ENCODE measurements at places on chromosomes 3 and 15. TPM values are rescaled to one million over a fixed set of nuclear protein-coding genes. Genes with fewer than 3 reads are reported as not detected.

GRCh38 chr3:22106213-22106896 lies 355.3 kb upstream of the ZNF385D start:
- no peak for DNase-seq

DNA sequence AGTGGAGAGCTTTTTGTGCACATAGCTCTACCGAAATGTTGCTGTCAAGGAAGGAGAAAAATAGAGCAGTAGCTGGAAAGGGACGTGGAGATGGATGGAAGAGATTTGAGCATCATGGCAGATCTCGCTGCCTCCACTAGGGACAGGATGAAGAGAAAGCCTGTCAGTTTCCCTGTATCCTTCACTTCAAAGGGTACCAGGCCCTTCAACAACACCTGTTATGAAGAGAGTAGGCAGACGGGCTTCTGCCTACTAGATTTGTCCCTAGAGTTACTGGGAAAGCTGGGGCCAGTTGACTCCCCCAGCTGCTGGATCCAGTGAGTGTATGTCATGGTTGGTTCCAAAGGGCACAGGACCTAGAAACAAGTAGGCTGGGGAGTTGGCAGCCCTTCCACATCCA lies 150.8 kb downstream of the TLE3 start:
- no peak for DNase-seq

DNA sequence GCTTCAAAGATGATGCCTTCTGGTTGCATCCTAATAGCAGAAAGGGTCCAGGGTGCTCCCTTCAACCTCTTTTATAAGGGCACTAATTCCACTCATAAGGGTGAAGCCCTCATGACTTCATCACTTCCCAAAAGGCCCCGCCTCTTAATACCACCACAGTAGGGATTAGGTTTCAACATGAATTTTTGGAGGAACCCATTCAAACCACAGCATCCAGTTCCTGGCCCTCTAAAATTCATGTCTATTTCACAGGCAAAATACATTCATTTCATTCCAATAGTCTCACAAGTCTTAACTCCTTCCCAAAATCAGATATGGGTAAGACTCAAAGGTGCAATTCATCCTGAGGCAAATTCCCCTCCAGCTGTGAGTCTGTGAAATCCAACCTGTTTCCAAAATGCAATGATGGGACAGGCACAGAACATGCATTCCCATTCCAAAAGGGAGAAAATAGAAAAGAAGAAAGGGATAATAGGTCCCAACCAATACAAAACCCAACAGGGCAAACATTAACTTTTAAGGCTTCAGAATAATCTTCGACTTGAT lies 124.0 kb downstream of the ATP1B3 start:
- DNase-seq: no peak

DNA sequence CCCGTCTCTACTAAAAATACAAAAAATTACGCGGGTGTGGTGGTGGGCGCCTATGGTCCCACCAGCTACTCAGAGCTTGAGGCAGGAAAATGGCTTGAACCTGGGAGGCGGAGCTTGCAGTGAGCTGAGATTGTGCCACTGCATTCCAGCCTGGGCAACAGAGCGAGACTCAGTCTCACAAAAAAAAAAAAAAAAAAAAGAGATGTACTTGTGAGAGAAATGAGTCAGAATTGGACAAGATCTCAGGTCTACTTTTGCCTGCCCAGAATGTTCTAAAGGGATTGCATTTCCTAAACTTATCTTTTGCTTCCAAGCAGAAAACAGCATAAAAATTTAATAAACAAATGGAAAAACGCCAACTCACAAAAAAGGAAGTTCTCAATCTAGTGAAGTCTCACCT lies 167.5 kb downstream of the NR2F2 start:
- no peak for DNase-seq

DNA sequence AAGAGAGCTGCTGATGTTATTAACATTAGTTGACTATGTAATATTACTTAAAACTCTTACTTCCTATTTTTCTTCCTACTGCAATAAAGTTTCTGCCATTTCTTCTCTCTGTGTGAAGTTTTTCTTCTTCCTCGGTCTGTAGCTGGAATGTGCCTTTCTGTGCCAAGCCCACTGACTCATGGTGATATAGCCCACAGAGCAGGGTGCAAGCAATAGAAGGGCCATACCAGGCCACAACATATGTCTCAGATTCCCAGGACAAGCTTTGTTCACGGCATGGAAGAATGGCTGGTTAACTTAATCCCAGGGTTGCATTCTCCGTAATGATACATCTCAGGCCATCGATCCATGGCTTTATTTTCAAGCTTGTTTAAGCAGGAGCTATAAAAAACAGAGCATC lies 815.3 kb downstream of the TUSC7 start:
- DNase-seq: no peak

- no peak for DNase-seq
These were observed 76.0 kb downstream of the SUCLG2 start for GRCh38 chr3:67578416-67578815.

Gene CRABP1
- polyA plus RNA-seq: 0.47 TPM

GRCh38 chr3:114456742-114457141 lies 162.9 kb downstream of the TIGIT start:
- DNase-seq: no peak

Gene CHST13
- 0.37 TPM for polyA plus RNA-seq

- no peak for DNase-seq
These were observed 17.7 kb upstream of the FEM1B start for GRCh38 chr15:68259883-68260282.

DNA sequence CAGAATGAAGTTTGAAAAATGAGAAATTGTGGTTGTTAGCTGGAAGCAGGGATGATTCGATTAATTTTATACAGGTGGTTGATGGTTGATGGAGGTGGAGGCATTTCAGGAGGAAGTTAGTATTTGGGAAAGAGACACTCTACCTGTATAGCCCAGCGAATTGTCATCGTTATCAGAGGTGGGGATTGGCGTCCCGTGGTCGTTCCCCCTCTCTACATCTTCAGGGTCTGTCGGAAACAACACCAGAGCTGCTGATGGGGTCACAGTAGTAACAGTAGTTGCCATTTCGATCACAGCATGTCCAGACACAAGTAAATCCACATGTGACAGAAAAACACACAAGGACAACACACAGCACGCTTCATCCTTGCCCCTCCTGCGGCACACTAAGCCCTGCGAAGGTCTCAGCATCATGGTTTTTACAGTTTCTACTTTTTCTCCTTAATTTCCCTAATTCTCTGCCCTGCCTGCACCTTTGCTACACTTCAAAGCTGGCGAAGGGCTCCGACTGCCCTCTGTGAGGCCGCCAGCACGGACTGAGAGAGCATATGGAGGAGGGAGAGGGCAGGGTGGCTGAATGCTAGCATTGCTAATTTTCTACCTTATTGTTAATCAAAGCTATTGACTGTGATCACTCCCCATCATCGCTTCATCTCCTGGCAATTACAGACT lies 642.3 kb downstream of the ROBO1 start:
- DNase-seq: no peak

DNA sequence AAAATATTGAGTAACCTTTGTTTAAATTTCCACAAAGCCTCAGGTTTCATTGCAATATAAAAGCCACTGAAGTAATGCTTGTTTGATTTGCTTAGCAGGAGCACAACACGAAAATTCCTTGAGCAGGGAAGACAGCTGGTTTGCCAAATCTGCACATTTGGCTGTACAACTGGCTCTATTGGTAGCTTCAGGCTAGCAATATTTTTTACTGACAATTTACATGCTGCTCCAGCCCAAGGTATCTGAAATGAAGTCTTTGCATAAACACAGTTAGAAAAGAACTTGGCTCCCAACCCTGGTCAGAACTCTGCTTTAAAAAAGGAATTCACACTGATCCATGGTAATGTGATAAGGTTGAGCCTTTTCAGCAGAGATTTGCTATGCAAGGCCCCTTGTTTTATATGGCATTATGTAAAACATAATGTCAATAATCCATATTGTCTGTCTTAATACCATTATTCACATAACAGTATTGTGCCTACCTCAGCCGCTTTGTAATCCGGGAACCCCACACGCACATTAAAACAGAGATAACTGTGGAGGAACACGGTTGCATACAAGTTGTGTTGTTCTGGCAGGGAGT lies 55.7 kb upstream of the CHL1 start:
- no peak for DNase-seq

DNA sequence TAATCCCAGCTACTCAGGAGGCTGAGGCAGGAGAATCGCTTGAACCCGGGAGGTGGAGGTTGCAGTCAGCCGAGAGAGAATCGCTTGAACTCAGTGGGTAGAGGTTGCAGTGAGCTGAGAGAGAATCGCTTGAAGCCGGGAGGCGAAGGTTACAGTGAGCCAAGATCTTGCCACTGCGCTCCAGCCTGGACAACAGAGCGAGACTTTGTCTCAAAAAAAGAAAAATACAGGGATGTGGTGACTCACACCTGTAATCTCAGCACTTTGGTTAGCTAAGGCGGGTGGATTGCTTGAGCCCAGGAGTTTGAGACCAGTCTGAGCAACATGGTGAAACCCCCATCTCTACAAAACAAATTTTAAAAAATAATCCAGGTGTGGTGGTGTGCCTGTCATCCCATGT lies 26.8 kb downstream of the UBE2E1 start:
- DNase-seq: no peak

DNA sequence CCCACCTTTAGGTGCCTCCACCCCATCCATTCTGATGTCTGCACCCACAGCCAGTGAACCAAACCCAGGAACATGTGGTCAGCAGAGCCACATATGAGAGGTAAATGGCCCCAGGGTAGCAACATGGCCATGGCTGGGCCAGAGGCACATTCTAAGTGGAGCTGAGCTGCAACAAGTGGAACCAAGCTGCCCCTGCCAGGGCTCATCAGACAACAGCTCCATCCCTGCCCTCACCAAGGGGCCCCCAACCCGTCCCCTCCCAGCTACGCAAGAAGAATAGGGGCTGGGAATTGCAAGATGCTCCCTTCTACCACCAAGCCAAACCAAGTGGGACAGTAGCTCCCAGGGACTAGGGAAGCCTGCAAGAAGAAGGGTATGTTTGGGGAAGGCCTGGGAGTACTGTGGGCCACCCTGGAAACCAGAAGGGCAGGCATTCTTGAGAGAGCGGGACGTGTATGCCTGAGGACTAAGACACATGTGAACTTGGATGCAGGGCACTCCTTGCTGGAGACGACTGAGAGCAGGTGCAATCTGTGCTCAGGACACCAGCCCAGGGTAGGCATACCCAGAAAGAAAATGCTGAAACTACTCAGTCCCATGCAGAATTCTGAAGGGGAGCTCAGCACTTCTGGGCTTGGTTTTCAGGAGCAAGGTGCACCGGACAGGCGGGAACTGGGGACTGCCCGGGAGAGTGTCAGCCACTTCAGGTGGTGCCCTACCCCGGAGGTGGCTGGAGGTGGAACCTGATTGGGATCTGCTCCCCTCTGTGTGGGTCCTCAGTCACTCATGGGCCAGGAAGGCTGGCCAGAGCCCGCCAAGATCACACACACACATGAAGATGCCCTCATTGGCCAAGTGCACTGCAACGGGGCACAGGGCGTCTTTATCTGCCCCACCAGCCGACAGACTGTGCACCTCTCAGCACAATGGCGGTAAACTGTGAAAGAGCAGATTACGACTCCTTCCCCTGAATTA lies 9.5 kb downstream of the MYL3 start:
- no peak for DNase-seq

GRCh38 chr3:32499585-32499984 lies 3.1 kb downstream of the CMTM6 start:
- DNase-seq: no peak

Gene P2RY14
- 5.4 TPM for polyA plus RNA-seq

GRCh38 chr3:134923286-134923685 lies 128.2 kb downstream of the EPHB1 start:
- no peak for DNase-seq

DNA sequence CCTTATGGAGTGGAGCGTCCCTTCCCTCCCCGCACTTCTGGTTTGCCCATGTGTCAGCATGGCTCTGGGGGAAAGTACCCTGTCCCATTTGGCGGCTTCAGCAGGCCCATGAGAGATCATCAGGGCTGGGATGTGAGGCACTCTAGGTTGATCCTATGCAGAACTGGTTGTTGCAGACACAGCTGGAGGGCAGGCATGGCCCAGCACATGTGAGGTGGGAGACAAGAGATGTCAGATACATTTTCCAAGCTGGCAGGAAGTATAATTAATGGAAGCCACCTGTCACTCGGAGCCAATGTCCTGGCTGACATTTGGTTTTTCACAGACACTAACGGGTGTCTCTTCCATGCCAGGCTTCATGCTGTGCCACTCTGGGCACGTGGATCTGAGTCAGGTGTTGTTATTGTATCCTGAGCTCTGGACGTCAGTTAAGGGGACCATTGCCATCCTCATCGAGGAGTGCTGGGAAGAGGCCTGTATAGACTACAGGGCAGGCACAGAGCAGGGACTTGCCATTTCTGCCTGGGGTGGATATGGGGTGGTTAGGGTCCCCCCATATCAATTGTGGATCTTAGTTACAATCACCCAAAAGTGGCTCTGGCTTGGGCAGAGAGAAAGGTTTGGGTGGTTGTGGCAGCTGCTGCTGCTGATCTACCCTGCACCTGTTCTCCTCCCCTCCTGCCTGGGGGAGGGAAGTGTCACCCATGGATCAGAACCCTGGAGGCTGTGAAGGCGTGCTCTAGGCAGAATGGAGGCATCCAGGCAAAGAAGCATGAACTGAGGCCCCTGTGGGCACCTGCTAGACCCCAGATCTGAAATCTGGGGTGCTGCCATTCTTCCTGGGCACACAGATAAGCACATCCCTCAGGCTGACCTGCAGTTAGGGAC lies 140.7 kb downstream of the FBLN2 start:
- no peak for DNase-seq

DNA sequence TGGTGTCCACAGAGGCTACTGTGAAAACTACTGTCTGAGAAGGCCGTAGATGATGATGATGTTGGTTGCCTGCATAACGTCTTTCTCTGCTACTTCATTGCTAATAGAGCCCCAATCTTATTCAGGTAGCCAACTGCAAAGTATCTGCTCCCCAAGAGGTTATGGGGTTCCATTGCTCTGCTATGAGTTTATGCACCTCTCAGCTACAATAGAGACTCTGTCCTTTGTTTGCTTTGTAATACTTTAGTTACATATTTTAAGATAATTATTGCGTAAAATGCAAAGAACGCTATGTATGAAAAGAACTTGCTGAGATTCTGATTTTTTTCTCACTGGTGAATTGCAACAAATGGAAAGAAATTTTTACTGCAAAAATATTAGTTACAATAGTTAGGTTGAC lies 27.8 kb upstream of the GMPPB start:
- no peak for DNase-seq

DNA sequence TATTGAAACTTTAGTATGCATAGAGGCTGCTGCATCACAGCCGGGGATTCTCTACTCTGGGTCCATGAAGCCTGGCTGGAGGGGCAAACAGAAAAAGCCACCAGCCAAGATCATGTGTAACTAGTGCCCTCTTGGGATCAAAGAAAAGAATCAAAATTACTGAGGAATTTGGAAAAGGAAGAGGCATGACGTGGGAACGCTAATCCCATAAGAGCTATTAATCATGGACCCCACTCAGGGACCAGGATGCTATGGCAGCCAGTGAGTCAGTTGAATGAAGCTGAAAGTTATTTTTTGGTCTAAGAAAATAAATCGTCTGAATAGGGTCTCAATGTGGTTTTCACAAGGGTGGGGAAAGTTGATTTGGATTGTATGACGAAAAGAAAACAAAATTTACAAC lies 1165.1 kb downstream of the ROBO2 start:
- no peak for DNase-seq

Gene ALDH1A3
- polyA plus RNA-seq: 0.54 TPM

Gene UCN2
- 0.17 TPM for polyA plus RNA-seq

GRCh38 chr15:64917211-64917610 lies 5.5 kb downstream of the ANKDD1A start:
- DNase-seq: no peak
